ENCODE measurements at places on chromosomes 2 and 18.

DNA sequence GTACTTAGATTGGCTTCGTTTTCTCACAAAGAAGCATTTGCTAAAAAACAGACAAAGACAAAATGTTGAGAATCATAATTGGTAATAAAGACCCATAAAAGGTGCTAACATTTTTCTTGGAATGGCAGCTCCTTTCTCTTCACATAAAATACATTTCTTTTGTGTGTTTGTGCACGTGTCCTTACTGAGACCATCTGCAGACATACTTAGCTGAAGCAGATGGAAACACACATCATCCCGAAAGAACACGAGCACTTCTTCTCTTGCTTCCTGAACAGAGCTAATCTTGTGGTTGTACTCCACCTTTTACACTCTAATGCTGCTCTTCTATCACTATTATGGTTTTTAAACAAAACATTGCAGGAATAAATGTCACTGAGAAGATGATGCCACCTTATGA is 142.5 kb downstream of the SPHKAP start:
- no peak for DNase-seq

- no peak for DNase-seq
Observed at GRCh38 chr2:197515315-197515738, 539 bp upstream of the MOB4 start.

GRCh38 chr2:101329026-101329425 is 20.5 kb upstream of the RNF149 start:
- no peak for DNase-seq

GRCh38 chr18:12531749-12532148 is 124.0 kb downstream of the PRELID3A start:
- DNase-seq, result no peak

GRCh38 chr2:47074691-47075090 is 80.4 kb downstream of the STPG4 start:
- no peak for DNase-seq

- DNase-seq, result no peak
Observed at GRCh38 chr2:55779459-55780421, 86.1 kb upstream of the PNPT1 start.

- no peak for DNase-seq
Observed at GRCh38 chr18:13218368-13218991, at the start of gene LDLRAD4. Gene LDLRAD4 (plus strand): TSS chr18:13218760.

DNA sequence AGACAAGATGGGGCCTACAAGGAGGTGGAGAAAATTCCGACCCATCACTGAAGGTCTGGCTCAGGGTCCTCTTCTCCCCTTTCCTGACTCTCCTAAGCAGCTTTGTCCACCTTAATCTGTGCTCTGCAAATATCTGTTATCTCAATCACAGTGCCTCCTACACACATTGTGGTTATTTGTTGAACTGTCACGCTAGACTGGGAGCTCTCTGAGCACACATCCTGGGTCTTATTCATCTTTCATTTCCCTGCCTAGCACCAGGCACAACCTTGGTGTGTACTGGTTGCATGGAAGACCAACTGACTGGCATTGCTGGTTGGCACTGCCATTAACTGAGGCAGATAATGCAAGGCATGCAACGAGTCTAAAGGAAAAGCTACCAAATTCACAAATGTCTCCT is 122.9 kb upstream of the ST6GAL2 start:
- DNase-seq, result no peak

DNA sequence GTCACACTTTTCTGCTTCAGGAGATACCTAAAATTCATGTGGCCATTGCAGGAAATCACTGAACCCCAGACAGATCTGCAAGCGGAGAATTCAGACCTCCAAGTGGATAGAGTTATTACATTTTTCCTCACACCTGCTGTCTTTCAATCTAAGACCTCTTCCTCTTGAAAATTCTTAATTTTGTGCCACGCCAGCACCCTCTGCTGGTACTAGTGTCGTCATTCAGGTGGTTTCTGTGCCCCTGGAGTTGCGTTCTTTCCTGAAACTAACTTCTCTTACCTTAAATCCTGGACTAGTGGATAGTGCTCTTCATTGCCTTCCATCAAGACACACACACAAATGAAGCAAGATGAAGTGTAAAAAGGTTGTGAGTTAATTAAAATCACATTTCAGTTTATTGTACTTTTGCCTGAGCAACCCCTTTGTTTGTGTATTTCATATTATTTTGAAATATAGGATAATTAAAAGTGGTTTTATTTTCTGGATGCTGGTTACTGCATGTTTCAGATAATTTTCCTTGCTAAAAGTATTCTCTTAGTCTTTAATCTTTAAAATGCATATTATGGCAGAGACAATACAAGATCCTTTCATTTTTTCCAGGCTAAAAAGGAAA is 1.6 kb upstream of the DNER start:
- no peak for DNase-seq

DNA sequence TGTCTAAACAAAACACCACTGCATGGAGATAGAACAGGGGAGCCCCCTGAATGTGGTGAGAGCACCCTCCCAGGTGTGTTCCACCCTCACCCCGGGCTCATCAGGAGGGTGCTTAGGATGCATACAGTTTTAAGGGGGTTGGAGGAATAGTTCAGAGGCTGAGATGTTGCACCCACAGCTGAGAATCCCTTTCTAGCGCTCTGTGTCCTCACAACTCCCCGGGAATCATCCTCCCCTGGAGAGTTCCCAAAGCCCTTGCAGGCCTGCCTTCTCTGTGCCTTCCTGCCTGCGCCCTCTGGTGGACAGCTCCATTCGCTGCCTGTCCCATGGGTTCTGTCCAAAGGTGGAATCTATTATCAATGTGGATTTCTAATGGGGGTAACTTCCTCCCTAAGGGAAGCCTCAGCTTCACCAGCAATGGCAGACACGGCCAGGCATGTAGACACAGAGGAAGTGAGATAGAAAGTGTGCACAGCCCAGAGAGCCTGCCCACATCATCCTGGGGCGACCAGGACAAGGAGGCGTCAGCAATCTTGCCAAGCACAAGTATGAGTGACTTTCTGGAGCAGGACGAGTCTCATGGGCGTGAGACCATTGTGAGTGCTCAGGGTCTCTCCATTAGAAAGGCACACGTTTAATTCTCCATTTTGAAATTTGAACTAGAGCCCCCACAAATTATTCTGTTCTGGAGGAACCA is 1.2 kb upstream of the UGT1A5 start:
- peak; percentile 40 for DNase-seq

- no peak for DNase-seq
Observed at GRCh38 chr2:72827966-72828646, 2.3 kb upstream of the EXOC6B start.

DNA sequence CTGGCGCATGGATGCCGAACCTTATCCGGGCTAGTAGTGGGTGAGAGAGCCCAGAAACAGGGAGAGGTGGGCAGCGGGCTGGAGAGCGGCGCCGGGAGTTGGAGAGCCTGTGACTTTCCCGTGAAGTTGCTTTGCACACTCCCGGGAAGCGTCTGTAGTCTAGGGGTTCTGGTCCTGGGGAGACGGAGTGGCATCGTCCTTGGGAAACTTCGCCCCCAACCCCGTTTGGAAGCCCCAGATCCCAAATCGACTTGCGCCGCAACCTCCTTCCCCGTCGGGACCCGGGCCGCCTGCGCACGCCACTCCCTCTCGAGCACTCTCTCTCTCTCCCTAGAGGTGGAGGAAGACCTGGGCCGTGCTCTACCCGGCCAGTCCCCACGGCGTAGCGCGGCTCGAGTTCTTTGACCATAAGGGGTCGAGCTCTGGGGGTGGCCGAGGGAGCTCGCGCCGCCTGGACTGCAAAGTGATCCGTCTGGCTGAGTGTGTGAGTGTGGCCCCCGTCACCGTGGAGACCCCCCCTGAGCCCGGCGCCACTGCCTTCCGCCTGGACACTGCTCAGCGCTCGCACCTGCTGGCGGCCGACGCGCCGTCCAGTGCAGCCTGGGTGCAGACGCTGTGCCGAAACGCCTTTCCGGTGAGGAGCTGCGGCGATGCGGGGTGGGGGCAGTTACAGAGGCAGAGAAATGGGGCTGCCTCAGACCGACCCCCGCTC is 456 bp downstream of the DOK1 start:
- DNase-seq, result peak; percentile 39

- no peak for DNase-seq
Observed at GRCh38 chr2:226891780-226892590, 56.1 kb downstream of the RHBDD1 start.

DNA sequence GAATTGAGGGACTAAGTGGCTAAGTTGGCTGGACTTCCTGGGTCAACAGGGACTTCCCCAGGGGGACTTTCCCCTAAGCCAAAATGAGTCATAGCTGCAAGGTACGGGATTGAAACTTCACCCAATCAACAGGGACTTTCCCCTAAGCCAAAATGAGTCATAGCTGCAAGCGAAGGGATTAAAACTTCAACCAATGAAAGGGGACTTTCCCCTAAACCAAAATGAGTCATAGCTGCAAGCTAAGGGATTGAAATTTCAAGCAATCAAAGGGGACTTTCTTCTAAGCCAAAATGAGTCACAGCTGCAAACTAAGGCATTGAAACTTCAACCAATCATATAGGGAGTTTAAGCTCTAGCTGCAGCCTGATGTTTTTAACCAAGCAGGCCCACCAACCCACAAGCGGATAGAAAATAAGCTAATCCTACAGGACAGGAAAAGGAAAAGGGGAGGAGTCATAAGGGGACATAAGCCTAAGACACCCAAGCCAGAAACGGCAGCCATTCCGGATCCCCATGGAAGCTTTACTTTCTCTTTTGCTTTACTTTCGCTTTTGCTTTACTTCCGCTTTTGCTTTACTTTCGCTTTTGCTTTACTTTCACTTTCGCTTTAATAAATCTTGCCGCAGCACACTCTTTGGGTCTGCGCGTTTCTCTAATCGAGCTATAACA is 1375.4 kb upstream of the CELF4 start:
- DNase-seq, result peak; percentile 74

DNA sequence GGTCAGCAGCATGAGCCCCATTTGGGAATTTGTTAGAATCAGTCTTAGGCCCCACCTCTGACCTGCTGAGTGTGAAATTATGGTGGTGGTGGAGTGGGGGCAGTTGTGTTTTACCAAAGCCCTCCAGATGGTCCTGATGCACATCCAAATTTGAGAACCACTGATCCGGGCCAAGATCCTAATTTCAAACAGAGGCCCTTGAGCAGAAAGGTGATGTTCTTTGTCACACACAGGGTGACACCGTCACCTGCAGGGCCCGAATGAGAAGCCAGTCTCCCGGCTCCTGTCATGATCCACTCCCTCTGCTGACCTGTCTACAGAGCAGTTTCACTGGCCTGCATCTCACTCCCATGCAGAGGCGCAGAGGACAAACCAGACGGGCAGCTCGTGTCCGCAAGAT is 129.9 kb downstream of the TRIM43 start:
- no peak for DNase-seq

DNA sequence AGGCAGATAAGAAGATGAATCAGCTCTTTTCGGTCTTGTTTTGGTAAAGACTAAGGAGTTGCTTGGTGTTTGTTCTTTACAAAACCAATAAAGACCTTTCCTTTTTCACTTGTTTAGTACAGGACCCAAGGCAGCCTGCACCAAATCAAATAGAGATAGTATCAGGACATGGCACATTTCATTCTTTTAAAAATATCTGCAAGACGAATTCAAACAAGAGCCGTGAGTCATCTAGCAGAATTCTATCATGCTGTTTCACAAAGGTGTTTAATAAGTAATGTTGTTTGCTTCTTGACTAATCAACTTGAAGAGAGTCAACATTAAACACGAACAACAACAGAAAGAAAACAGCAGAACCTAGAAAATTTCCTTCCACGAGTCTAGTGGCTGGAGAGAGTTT is 102.8 kb upstream of the TTN start:
- DNase-seq, result no peak

DNA sequence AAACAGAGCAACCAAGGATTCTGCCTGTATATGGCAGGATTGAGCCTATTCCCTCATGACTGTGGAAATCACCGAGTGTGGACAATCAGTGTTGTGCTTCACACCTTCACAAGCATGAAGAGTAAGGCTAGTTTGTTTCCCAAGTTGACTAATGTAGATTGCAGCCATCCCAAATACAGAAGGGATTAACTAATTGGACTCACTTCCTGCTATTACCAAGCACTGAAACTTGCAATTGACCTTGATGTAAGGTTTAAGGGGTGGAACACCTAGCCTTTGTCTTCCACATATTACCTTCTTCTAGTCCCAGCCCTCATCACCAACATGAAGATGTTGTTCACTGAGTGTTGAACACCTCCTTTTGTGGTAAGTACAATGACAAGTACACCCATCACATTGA is 120.9 kb upstream of the RND3 start:
- no peak for DNase-seq

DNA sequence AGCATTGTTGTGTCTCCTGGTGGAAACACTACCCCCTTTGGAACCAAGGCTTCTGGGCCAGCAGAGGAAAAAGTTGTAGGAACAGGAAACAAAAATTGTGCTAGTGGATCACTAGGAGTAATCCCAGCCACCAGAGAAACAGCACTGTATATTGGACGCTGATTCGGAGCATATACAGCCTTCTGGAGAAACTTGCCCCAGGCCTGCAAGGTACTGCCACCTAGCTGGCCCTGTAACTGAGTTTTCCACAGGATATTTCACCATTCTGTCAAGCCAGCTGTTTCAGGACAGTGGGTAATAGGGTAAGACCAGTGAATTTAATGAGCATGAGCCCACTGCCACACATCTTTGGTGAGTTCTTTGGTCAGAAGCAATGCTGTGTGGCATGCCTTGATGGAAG is 25.1 kb upstream of the EMILIN2 start:
- DNase-seq, result no peak

- DNase-seq, result no peak
Observed at GRCh38 chr2:179096090-179096489, 46.2 kb upstream of the CCDC141 start.

- no peak for DNase-seq
Observed at GRCh38 chr18:1034971-1035370, 130.3 kb downstream of the ADCYAP1 start.

DNA sequence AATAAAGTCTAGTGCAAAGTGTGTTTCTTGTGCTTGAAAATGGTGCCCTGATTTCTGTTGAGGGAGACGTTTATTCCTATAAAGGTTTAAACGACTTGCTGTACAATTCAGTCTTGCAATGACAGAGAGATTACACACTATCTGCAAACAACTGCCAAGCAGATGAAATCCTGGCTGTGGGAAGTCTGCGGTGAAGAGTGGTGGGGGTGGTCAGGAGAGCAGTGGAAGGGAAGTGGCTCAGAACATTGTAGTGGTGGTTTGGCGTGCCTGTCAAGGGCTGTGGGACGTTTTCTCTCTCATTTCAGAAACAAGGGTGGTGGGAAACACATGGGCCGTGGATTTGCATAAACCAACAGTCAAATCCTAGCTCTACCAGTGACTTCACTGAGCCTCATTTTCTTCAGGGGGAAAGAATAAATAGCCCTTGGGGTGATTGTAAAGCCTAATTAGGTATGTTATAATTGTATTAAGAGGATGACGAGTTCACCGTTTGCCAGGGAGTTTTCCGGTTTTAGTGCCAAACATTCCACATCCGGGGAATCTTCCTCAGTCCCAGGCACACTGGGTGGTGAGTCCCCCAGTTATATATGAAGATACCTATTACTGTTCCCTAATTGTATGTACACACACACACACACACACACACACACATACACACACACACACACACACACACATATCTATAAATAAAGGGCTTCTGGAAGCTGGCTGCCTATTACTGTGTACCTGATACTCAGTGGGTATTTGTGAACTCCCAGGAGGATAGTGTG is 115.0 kb downstream of the SPTBN1 start:
- DNase-seq, result peak; percentile 47
